KG1 (cell line): ENCODE measurements at places on chromosomes 7 and 10.

GRCh38 chr10:113557903-113558321 lies 5.1 kb downstream of the HABP2 start:
- no peak for DNase-seq

- no peak for DNase-seq
Measured at GRCh38 chr7:80445351-80445750, 66.5 kb downstream of the GNAT3 start.

DNA sequence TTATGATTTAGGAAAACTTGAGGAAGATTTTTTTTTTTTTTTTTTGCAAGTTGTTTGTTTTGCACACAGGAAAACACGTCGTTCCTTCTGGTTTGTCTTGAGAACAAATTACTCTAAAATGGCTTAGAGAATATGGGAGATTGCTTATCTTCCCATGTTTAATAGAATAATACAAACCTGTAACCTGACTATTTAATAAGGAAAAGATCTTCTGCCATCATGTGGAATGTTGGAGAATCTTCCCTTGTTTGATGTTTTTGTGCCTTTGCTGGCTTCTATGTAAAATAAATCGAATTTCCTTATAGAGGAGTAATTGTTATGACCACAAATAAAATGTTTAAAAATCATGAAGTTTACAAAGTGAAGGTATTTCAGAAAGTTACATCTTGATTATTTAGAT lies 818.8 kb downstream of the GATA3 start:
- no peak for DNase-seq

GRCh38 chr7:1189986-1190772 lies 30.2 kb upstream of the ZFAND2A start:
- no peak for DNase-seq

DNA sequence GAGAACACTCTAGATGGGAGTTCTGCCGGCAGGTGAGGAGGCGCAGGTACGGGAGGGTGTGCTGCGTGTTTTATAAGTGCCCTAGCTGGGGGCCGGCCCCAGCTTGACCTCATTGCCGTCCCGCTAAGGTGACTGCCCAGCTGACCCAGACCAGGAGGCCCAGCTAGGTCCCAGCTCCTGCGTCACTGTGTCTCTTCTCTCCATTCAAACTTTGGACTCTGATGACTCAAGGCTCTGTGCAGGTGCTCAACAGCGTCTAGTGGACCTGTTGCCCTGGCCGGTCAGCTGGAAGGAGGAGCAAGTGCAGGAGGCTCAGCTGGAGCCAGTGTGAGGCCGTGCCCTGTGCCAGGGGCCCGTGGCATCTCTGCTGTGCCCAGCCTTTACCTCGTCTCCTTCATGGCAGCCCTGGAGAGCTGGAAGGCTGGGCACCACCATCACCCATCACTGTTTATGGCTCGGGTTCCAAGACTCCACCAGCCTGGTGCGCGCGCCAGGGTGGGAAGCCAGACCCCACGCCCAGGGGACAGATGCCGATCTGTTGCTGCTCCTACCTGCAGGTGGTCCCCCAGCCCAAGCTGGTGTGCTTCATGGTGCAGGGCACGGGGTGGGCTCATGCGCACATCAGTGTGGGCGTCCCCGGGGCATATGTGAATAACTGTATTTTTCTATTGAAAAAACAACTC lies 14.6 kb downstream of the LHPP start:
- DNase-seq = no peak

GRCh38 chr7:116138202-116138801 lies 72.0 kb upstream of the TES start:
- no peak for DNase-seq

DNA sequence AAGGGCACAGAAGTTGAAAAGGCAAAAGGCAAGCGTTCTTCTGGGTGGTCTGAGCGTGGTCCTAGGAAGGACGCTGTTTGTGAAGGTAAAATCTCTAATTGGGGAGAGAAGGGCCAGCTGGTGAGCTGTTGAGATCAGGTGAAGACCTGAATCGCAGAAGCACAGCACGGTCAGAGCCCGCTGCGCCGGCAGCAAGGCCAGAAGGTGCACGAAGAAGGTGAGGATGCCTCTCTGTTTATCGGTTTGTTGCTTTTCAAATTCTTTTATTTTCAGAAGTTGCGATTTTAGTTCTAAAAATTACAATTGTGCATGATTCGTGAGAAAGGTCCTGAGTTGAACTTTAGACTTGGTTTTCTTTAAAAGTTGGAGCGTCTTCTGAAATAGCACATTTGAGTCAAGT lies 247.8 kb upstream of the FOXK1 start:
- no peak for DNase-seq

- no peak for DNase-seq
Measured at GRCh38 chr10:122659126-122659525, 40.5 kb downstream of the C10orf120 start.

- DNase-seq = no peak
Measured at GRCh38 chr7:101947899-101948298, 130.5 kb downstream of the CUX1 start.

DNA sequence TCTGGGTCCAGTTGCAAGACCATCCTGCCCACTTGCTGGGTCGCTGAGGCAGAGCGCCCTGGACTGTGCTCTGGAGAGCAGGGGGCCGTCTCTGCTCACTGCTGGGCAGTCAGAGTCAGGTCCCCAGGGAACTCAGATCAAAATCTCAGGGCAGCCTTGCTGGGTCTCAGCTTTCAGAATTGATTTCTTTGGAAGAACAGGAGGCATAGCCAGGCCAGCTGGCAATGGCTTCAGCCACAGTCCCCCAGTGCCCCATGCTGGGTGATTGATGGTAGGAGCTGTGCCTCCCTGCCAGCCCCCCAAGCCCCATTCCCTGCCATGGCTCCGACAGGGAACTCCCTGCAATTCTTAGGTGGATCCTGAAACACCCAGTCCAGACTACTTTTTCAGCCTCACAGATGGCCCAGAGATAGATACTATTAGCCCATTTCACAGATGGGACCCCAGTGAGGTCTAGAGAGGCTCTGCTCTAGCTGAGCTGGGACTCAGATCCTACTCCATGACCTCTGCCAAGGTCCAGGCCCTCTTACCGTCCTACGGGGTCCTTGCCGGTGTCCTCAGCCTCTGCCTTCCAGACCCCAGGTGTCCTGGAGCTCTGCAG lies 467 bp downstream of the MMRN2 start:
- no peak for DNase-seq

- no peak for DNase-seq
Measured at GRCh38 chr10:133224756-133225372, 5.2 kb upstream of the UTF1 start.

- no peak for DNase-seq
Measured at GRCh38 chr7:24722386-24723177, 34.7 kb downstream of the GSDME start.

DNA sequence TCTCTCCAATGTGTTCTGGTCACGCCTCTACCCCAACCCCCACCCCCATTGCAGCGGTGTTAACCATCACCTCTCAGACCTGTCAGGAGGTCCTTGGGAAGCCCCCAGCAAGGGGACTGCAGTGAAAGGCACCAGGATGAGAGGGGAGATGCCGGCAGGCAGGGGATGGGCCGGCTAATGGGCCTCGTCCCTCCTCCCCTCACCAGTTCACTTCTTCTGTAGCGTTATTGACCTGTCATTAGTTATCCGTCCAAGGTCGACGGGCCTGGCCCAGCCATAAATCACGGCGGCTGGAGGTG lies 18.8 kb downstream of the POLL start:
- DNase-seq = no peak

- no peak for DNase-seq
Measured at GRCh38 chr7:8206956-8207355, 55.0 kb downstream of the ICA1 start.

- no peak for DNase-seq
Measured at GRCh38 chr10:47239211-47239610, 60.8 kb upstream of the GDF10 start.

- no peak for DNase-seq
Measured at GRCh38 chr10:74207691-74208480, 56.9 kb downstream of the ADK start.

GRCh38 chr10:23540401-23541030 lies 101.6 kb downstream of the OTUD1 start:
- peak; percentile 60 for DNase-seq

GRCh38 chr10:17606547-17607040 lies 10.6 kb downstream of the HACD1 start:
- DNase-seq = no peak

DNA sequence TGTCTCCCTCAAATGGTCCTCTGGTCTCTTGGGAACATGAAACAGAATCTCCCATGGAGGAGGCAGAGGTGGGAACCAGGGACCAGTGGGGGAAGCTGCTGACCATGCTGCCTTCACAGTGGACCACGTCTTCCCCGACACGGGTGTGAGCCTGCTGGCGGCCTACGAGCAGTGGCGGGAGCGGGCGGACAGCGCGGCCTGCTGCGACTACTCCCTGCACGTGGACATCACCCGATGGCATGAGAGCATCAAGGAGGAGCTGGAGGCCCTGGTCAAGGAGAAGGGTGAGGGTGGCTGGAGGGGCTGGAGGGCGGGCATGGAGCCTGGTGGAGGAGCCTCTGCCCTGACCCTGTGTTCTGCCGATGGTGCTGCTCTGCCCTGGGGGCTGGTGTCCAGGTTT lies 8.0 kb downstream of the DPYSL4 start:
- no peak for DNase-seq

DNA sequence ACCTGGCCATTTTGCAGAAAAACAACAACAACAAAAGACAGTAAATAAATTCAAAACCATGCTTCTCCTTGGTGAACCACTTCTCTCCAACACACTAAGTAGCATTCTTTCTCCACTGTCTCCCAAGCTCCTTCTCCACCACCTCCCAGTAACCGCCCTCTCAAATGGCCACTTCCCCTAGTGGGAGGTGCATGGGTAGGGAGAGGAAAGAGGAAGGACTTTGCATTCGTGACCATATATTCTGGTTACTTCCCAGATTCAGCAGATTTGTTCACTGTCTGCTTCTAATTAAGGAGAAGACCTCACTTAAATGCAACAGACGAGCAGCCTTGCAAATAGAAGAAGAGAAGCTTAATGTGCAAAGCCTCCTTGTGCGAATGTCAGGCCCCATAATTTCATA lies 166.8 kb downstream of the SORCS1 start:
- no peak for DNase-seq

- no peak for DNase-seq
Measured at GRCh38 chr7:36844374-36844773, 120.1 kb upstream of the AOAH start.

DNA sequence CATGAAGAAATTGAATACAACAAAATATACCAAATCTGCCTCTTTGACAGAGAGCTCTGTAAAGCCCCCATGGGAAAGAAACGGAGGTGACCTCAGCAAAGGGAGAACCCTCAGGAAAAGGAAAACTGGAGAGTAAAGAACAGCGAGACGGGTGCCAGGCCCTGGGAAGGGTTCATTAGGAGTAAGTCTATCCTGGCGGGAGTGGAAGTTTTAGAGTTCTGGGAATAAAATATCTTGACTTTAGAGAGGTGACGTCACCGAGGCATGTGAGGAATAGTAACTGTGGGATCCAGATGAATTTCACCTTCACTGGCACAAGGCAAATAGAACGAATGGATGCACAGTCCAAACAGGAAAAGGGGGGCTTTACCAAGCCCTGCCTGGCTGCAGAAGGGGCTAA lies 362.8 kb upstream of the IGFBP3 start:
- DNase-seq = no peak

GRCh38 chr10:43211030-43211429 lies 55.8 kb downstream of the RASGEF1A start:
- DNase-seq = no peak

GRCh38 chr7:140334341-140335057 lies 63.8 kb downstream of the SLC37A3 start:
- no peak for DNase-seq

- DNase-seq = no peak
Measured at GRCh38 chr10:44427037-44427436, 42.1 kb upstream of the CXCL12 start.

DNA sequence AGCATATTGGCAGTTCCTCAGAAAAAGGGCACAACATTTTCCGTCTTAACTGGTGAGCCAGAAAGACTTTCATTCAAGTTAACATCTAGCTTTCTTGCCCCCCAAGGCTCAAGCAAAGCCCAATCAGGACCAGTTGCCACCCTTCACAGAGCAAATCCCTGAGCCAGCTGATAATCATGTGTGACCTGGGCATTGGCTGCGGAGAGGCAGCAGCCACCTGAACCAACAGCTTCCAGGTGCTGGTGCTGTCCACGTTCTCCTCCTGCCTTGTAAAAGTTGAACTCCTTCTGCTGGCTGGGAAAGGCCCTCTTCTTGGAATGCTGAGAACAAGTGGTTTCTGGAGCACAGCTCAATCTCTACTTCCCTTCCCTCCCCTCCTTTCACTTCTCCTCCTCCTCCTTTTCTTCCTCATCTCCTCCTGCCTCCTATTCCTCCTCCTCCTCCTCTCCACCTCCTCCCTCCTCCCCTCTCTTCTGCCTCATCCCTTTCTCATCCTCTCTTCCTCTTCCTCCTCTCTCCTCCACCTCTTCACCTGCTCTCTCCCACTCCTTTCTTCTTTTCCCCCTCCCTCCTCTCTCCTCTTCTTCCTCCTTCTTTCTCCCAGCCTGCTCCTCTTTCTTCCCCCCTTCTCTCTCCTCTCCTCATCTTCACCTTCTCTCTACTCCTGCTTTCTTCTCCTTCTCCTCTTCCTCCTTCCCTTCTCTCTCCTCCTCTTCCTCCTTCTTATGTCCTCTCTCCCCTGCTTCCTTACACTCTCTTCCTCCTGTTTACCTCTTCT lies 140.6 kb downstream of the JCAD start:
- no peak for DNase-seq

DNA sequence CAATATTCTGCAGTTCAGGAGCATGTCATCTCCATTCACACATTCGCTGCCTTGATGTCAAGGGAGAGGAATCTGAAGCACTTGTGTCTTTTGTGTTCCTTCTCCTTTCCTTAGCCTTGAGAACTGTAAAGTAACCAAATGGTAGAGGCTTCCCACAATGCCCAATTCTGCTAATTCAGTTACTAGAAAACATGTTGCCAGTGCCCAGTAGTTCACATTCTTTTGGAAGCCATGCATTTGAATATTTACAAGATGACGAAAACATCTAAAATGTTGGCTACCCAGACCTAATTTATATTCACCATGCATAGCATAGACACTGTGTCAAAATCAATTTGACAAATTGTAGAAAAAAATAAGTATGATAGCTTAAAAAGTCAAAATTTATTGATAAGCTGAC lies 852.7 kb upstream of the PHF14 start:
- DNase-seq = no peak

DNA sequence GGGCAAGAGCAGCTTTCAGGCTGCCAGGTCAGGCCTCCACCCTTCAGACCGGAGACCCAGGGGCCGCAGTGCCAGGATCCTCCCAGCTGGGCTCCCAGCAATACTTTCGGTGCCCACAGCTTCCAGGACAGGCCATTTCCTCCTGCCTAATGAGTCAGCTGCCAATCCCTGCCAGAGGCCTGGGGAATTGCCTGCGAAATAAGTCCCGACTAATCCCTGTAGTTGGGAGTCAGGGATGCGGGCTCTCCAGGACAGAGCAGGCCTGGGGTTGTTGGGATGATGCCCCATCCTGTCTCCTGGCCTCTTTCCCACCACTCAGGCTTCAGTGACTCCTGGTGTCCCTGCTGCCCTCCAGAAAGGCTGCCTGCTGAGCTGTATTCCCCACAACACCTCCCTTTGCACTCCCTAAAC lies 143.5 kb upstream of the UNC5B start:
- DNase-seq = no peak
